Fibroblast of mammary gland (primary cell): ENCODE measurements at places on chromosomes 5 and 9.

DNA sequence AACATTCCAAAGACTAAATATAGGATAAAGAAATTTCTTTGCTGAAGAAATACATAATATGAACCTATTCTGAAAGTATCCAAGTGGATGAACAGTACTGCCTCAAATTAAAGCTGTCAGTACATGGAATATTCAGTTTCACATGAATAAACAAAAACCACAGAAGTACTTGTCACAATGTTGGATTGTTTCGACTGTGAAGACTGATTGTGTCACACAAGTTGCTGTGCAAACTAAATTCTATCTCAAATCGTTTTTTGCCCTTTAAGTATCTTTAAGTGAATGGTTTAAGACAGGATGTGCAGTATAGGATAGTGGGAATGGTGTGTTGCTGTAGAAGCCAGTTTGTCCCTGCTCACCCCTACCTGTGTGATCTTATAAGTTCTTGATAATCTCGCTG, 137.4 kb upstream of the OTULINL start:
- no peak for DNase-seq

GRCh38 chr9:123608104-123608503, 252.1 kb downstream of the CRB2 start:
- no peak for DNase-seq

- DNase-seq, result peak; percentile 74
Observed at GRCh38 chr9:112820881-112821280, 69.8 kb downstream of the SLC46A2 start.

DNA sequence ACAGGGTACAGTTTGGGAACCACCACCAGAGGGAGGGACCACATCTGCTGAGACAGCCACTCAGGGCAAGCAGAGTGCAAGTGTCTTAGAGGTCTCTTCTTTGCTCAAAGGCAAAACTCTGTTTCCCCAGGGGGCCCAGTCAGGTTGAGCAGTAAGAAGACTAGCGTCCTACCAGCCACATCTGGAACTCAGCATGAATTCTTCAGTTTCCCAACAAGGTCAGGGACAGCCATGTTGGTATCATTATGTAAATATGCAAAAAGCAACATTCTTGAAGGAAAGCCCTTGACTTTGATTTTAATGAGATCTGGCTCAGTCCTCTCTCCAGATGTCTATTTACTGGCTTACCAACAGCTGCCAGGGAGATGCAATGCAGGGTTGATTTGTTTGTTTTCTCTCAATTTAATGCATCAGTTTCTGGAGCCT, 46.7 kb downstream of the TGFBI start:
- DNase-seq, result no peak

DNA sequence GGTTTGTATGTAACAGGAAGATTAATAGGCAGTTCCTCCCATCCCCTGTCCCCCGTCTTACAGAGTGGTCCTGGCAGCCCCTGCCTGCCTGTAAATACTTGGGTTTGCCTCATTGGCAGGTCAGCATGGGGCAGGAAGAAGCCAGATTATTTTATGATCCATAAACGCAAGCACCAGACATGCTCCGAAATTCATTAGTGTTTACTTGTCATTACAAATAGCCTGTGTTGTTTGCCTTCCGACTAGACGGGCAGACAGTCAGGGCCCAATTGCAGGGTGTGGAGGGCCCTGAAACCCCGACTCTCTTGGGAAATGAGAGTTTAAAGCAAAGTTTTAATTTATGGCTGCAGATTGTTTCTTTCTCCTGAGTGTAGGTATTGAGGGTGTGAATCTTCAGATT, 97.2 kb downstream of the RALGPS1 start:
- DNase-seq, result no peak

- peak; percentile 74 for DNase-seq
Observed at GRCh38 chr9:110928599-110928998, 109.7 kb downstream of the LPAR1 start.

DNA sequence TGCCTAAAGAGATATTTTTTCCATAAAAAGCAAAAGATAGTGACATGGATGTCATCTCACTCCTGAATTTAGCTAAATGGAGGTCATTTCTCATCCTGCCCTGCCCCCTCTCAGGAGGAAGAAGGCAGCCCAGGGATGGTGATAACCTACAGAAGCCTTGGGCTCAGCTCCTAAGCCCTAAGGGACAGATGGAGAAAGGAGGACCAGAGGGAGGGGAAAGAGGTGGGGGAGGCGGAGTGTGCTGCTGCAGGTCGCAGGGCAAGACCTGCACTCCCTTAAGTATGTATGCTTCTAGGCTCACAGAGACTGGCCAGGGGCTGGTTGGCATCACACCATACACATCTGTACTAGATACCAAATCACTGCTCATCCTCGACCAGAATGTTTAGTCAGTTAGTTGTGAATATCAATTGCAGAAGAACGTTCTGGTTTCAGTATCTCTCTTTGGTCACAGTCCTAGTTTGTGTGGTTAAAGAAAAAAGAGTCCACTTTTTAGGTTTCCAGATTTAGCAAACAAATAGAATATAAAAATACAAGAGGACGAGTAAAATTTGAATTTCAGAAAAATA, 18.4 kb upstream of the CDKN2AIPNL start:
- no peak for DNase-seq

DNA sequence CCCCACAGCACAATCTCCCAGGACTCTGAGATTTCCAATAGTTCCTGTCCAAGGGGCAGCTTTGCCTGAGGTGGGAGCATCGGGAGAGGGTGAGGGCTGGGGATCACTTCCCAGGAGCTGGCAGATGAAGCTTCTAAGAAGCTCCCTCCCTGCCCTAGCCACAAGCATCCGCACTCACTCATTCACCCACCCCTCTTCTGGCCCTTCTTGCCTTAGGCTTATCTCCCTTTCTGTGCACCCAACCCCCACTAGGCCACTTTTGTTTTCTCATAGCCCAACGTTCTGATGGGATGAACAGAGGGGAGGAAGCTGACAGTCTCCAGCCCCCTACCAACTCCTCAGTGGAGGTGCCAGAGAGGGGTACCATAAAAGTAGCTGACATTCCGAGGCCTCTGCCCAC, 3.7 kb upstream of the PCDH1 start:
- no peak for DNase-seq

DNA sequence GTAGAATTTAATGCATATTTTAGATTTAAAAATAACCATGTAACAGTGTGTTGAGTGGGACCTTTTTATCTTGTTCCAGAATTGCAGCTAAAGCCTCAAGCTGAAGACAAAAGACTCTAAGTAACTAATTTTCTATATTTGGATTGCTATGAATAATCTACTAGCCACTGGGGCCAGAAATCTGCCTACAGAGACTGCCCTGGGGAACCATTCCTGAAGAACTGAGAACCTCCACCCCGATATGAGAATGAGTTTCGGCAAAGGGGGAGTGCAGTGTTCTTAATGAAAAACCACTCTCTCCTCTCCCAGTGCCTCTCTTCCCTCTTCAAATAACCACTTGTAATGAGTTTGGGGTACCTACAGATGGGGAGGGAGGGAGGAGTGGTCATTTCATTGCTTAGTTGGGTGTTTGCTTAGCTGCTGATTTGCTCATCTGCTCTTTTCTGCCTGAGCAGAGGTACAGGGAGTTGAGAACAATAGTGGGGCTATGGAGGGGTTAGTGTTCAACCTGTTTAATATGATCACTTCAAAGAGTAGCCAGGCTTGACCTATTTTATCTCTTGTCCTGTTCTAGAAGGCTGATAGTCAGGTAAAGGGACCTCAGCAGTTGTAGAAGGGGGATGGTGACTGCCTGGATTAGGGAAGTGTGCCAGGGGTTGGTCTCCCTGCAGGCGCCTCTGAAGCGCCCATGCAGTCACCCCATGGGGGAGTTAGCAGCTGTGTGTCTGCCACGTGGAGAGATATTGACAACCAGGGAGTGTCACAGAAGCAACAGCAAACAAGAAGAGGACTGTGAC, 47.7 kb downstream of the ATG10 start:
- no peak for DNase-seq

GRCh38 chr9:4430432-4431261, 59.6 kb upstream of the SLC1A1 start:
- DNase-seq, result peak; percentile 29

DNA sequence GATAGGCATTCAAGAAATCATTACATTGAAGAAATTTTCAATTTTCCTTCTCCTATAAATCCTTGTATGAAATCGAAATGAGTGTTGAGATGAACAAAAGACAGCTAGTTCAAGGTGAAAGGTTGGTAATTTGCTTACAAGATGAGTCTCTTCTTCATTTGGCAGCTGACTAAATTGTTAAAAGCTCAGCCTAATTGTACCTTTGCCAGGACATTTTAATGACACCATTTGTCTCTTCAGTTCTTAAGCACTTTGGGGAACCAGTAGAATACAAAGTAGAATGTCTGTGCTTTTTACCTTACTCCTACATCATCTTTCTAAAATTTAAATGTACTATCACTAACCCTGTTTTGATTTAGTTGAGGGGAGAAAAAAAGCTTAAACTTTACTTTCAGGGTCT, 59.4 kb downstream of the GRAMD2B start:
- no peak for DNase-seq

DNA sequence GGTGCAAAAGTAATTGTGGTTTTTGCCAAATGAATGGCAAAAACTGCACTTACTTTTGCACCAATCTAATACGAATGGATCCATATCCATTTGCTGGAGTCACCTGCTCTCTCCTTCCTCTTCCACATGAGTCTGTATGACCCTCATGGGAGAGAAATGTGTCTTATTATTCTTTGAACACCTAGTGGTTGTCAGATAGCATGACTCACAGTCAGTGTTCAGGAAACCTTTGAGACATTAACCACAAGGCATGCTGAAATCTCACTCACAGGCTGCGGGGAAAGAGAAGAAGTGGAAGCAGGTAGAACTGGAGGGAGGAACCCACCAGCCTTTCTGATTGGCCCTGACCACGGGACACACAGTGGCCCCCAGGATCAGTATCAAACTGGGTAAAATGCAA, 222.8 kb upstream of the KLF4 start:
- peak; percentile 74 for DNase-seq

DNA sequence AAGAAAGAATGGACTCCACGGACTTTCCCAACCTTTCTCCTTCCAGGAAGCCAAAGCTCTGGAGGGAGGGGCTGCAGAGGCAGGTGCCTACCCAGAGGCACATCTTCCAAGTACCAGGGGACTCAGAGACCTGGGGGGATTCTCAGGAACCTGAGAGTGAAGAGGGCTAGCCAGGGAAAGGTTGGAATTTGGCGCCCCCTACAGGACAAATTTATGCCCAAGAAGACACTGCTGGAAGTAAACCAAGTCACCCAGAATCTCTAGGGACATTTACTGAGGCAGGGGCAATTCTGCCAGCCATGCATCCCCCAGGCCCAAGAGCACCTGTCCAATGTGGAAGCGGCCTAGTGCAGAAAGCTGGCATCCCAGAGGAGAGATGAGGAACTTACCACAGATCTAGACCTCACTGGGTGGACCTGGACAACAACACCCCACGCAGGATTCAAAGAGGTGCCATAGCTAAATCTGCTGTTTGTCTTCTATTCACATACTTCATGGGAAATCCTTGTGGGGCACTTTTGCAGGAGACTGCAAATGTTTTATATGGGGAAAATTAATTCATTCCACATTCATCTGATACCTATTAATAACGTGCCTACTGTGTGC, 25.9 kb upstream of the IDNK start:
- peak; percentile 31 for DNase-seq

DNA sequence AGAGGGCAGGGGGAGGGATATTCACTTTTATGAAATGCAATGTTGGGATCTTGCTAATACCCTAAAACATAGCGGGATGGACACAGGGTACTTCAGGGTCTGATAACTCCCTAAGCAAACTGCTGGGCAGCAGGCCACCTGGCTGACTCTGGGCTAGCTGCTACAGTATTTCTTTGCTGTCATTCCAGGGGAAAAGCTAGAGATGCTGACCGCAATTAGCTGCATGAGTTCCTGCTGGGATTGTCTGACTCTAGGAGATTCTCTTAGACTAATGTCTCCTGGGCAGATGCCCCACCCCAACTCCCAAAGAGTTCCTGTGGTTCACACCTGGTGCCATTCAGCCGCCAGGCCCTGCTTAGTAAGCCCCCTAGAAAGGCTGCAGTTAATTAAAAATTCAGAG, 69.9 kb downstream of the PSAT1 start:
- DNase-seq, result no peak

- no peak for DNase-seq
Observed at GRCh38 chr9:136380381-136380780, 6.9 kb upstream of the CARD9 start.

- no peak for DNase-seq
Observed at GRCh38 chr9:93636667-93637066, 60.3 kb downstream of the PHF2 start.

DNA sequence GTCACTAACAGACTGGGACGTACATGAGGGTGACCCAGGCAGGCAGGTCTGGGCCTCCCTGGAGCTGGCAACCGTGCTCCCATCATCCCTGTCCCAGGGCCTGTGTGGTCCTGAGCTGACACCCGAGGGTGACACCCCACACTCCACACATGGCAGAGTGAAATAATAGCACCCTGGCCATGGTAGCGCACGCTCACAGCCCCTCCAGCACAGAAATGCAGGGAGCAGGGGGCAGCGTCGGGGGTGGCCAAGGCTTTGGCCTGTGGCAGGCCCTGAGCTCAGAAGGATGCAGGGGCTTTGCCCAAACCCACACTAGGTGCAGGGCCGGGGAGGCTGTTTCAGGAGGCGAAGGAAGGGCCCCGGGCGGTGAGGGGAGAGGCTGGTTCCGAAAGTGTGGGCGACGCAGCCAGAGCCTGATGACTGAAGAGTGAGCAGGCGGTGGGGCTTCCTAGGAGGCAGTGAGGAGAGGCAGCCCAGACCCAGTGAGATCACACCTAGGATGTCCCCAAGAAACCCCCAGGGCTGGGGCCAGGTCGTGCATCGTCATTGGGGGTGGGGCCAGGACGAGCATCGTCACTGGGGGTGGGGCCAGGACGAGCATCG, 12.9 kb downstream of the OR2V2 start:
- DNase-seq, result peak; percentile 82

- DNase-seq, result no peak
Observed at GRCh38 chr5:129341306-129341705, 118.8 kb upstream of the ADAMTS19 start.

DNA sequence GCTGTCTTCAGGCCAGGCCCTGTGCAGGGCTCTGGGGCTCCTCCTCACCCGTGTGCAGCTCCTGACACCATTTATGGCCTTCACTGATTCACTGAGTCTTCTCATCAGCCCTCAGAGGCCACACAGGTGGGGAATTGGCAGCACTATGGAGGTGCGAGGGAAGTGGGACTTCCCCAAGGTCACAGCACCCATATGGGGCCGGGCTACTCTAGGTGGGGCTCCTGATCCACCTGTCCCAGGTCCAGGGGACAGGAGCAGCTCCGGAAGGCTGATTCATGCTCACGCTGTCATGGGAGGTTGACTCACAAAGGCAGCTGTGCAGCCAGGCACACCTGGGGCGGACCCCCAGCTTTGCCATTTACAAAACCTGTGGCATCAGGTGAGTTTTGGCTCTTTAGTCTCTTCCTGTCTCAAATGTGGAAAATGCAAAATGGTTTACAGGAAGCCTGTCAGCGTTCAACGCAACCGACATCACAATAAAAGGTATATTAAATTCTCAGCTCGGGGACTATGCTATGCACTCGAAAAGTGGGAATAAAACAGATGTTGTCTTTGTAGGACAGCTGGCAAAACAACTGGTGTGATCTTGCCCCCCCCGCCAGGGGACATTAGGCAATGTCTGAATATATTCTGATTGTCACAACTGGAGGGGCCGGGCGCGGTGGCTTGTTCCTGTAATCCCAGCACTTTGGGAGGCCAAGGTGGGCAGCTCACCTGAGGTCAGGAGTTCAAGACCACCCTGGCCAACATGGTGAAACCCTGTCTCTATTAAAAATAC, 15.0 kb downstream of the NAIF1 start:
- no peak for DNase-seq

GRCh38 chr5:57302164-57302563, 128.3 kb downstream of the GPBP1 start:
- DNase-seq, result peak; percentile 57

- DNase-seq, result no peak
Observed at GRCh38 chr5:133820507-133820906, 147.9 kb downstream of the C5orf15 start.
